Caki2 (cell line): ENCODE measurements at places on chromosomes 6 and 20.
A peak's percentile ranks its signal among the peaks of the same experiment; 100 is the strongest.

- DNase-seq, result peak; percentile 87
These were observed 29.6 kb downstream of the SRSF3 start for GRCh38 chr6:36623547-36624459.

- DNase-seq, result no peak
These were observed 7.7 kb downstream of the CDC25B start for GRCh38 chr20:3803854-3804253.

- no peak for DNase-seq
These were observed 495.1 kb downstream of the NKAIN2 start for GRCh38 chr6:124298730-124299129.

DNA sequence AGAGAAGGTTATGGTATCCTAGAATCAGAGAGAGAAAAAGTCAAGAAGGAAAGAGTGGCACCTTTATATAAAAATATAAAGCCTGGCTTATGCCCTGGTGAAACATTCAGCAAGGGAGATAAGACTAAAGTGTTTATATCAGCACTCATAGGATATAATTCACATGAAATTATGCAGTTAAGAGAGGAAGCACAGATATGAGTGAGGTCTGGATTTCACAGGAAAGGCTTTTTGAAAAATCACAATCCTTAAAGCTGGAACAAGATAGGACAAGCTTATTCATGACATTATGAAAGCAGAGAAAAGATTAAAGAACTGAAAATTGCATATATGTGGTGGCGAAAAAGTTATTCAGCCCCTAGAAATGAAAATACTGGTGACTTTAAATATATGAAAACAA, 181.2 kb upstream of the FLRT3 start:
- no peak for DNase-seq
